ENCODE measurements at places on chromosomes 2 and 18. TPM values are rescaled to one million over a fixed set of nuclear protein-coding genes. Genes with fewer than 3 reads are reported as not detected.

GRCh38 chr2:196409376-196409775 is 230.1 kb upstream of the CCDC150 start:
- no peak for DNase-seq

DNA sequence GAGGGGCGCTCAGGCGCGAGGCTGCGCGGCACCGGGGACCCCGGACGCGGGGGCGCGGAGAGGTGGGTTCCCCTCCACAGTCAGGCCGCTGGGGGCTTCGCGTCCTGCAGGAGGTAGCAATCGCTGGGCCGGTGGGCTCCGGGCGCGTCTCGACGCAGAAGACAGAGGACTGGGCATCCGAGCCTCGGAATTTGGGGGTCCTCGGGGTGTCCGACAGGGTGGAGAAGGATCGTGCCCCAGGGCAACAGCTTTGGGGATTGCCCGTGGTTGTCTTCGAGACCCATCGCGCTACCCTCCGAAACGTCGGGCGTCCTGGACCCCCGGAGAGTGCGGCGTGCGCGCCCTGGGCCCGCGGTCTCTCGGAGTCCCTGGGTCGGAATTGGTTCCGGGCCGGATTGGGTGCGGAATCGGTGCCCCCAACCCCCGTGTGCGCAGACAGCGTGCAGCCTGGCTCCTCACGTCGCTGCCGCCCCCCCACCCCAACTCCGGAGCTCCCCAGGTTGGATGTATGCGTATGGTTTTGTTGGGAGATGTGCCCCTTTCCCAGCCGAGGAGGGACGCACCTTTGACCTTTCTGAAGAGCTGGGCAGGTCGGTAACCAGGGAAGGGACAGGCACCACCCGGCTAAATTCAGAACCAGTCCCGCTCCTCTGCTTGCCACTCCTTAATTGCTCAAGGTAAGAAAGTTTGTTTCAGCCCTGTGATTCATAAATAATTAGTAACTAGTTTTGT is 750 bp downstream of the NPAS2 start:
- DNase-seq, result no peak

The SP140 gene
- polyA plus RNA-seq, result 0.17 TPM

The COL6A3 gene
- 316 TPM for polyA plus RNA-seq

All from fibroblast of lung (primary cell).